ENCODE measurements at places on chromosomes 11 and 22.

GRCh38 chr11:43577566-43578264 lies 102.8 kb upstream of the HSD17B12 start:
- DNase-seq = no peak

DNA sequence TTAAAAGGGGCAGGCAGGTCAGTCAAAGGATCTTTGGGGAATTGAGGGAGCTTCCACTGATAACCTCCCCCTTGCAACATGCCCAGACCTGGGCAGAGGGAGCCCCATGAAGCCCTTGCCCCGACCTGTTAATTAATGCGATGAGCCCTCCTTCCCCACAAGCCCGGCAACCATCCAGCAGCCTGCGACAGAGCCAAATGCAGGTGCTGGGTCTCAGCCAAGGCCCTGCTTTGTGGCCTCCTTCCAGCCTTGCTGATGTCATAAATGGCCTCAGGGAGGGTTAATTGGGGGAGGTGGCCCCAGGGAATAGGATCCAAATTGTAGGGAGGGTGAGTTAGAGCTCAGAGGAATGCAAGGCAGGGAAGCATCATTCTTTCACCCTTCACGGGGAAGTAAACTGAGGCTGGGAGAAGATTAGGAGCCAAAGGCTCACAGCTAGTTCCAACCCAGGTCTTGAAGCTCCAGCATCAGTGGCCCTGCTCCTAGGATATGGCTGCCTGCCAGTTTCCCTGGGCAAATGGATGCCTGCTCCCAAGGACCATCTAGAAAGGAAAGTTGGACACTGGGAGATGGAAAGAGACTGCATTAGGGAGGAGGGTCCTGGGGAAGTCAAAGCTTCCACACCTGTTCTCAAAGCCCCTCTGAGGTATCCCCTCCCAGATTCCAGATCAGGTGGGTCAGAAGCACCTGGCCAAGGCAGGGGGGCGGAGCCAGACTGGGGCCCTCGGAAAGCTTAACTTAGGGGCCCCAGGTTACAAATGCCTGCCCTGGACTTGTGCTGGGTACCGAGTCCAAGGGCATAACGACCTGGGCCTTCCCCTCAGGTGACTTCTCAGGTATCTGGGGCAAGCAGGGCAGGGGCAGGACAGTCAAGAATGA lies 34.1 kb downstream of the LMO1 start:
- no peak for DNase-seq

- DNase-seq = no peak
These were observed 69.1 kb upstream of the ADSL start for GRCh38 chr22:40276996-40277823.

- no peak for DNase-seq
These were observed 891.5 kb downstream of the TBC1D22A start for GRCh38 chr22:47653921-47654320.

DNA sequence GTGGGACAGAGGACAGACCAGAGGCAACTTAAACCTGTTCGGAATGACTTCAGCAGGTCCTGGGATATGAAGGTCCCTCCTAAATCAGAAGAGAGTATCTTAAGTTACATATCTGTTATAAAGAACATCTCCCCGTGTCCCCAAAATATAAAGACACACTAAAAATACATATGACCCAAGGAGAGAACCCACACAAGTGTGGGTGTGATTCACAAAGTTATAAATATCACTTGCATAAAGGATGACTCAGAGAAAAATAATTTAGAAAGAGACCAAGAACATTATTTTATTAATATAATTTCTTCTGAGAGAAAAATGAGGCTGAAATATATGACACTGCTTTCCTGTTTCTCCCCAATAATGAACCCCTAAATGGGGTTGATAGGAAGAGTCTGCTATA lies 14.2 kb downstream of the OR5B21 start:
- DNase-seq = no peak

DNA sequence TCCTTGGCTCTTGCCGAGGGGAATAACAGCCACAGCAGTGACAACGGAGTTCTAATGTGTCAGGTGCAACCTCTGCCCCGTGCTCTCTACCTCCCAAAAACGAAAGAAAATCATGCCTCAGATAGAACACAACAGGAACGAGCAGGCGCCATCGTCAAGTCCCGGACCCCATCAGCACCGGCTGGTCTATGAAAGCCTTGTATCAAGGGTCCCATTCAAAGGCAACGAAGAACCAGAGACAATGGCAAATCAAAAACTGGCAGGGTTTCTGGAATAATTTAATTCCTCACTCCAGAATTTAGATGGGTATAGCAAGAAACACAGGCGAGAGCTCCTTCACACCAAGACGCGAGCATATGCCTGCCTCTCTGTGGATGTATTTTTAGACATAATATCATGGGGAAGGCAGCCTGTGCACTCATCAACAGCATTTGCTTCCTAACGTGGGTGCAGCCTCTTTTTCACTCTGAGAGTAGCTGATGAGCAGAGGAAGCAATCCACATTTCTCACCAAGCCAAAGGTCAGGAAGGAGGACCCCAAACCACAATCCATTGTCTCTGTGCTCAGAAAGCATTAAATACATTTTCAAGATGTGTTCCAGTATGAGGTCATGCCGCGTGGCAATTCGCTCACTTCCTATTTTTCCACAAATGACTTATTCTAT lies 193.4 kb upstream of the BLID start:
- DNase-seq = no peak

- no peak for DNase-seq
These were observed 23.4 kb upstream of the CLMP start for GRCh38 chr11:123218451-123218850.

DNA sequence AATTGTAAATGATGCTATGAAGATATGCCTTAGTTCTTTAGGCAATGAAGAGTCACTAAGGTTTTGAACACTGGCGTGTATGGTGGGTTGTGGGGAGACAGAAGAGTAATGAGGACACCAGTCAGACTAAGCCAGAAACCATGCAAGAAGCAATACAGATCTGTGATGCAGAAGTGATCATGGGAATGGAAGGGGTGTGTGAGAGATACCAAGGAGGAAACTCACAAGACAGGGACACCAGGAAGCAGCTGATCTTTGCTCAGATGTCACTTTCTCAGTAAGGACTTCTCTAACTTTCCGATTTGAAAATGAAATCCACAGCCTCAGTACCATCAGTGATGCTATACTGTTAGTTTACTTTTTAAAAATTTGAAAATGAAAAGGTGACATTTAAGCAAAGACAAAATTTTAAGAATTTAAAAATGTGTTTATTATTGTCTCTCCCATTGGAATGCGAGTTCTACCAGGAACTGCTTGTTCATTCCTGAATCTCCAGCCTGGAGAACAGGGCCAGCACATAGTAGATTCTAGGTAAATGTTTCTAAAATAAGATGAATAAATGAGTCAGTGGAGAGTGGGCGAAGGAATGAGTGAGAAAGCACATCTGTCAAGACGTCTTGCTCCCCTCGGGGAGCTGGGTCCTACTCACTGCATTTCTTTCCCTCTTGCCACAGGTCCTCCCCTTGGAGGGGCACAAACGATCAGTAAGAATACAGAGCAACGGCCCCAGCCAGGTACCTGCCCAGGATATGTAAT lies 60.4 kb downstream of the KCNJ1 start:
- DNase-seq = no peak

DNA sequence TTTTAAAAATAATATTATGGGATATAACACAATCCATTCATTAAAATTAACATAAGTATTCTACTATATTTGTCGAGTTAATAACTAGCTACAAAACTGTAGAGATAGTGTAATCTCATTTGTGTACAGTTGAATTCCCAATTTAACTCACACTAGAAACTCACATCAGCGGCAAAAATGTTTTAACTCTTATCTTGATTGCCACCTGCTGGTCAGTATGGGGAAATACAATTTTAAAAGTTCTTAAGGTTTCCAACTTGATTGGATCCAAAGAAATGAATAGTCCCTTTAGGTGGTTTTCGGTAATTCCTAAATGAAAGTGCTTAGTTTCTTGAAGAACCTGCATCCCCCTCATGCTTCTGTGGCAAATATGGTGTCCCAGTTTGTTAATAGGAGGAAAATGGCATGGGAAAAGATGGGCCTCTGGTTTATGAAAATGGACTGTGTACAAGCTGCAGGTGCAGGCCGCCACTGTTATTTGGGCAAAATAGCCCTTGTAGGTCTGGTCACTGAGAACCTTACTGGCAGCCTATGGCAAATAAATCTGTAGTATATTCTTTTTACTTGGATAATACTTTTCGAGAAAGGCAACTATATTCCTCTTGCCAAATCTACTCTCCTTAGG lies 33.7 kb upstream of the SLC17A6 start:
- DNase-seq = no peak

DNA sequence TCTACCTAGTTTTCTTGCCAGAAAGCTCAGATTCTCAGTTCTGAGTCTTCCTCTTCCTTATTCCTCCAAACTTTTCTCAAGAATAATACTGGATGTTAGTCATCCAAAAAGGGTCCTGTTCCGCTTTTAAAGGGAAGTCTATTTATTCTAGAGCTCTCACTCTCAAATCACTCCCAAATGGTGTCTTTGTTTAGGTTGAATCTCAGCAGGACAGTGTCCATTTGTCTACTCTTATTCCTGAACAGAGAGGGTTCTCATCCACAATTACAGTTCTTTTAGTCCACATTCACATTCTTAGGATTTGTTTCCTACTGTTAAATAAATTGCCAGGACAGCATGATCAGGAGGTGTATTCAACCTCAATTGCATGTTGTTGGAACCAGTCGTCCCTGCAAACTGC lies 61.3 kb downstream of the MUC15 start:
- no peak for DNase-seq

GRCh38 chr11:125257190-125257579 lies 92.6 kb downstream of the PKNOX2 start:
- DNase-seq = no peak

GRCh38 chr11:44632466-44633123 lies 67.1 kb downstream of the CD82 start:
- no peak for DNase-seq

GRCh38 chr11:1908618-1909017 lies 10.9 kb upstream of the TNNT3 start:
- no peak for DNase-seq

DNA sequence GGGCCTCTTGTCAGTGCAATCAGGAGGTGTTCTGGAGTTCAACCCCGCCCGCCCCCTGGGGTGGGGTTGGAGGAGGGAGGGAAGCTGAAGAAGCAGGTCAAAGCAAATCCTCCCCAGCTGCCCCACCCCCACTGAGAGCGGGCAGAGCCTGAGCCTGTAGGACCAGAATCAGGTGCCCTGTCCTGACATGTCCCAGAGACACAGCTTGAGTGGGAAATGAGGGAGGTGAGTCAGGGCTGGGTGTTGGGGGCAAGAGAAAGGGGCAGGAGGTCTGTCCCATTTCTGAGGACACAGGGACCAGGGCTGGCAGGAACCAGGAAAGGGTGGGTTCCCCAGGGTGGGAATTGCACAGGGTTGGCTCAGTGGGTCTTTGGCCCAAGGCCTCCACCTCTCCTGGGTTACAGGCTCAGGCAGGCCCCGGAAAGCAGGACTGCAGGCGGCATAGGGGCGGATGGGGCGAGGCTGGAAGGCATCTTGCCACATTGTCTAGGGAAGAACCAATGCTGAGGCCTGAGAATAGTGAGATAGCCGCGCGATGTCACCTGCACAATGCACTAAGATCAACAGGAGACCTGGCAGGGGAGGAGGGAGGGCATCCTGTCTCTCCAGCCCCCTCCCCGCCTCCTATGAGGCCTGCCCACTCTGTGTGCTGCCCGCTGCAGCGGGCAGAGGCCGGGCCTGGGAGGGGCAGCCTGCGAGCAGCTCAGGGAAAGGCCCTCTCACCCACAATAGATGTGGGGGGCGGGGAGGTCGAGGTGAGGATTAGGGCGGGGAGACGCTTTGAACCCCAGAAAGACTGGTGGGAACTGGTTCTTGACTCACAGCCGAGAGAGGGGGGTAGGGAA lies 32.4 kb downstream of the NECTIN1 start:
- DNase-seq = no peak

- no peak for DNase-seq
These were observed 58.9 kb upstream of the THY1 start for GRCh38 chr11:119481667-119482400.

- DNase-seq = no peak
These were observed 20.7 kb downstream of the PLAAT5 start for GRCh38 chr11:63470311-63470710.

DNA sequence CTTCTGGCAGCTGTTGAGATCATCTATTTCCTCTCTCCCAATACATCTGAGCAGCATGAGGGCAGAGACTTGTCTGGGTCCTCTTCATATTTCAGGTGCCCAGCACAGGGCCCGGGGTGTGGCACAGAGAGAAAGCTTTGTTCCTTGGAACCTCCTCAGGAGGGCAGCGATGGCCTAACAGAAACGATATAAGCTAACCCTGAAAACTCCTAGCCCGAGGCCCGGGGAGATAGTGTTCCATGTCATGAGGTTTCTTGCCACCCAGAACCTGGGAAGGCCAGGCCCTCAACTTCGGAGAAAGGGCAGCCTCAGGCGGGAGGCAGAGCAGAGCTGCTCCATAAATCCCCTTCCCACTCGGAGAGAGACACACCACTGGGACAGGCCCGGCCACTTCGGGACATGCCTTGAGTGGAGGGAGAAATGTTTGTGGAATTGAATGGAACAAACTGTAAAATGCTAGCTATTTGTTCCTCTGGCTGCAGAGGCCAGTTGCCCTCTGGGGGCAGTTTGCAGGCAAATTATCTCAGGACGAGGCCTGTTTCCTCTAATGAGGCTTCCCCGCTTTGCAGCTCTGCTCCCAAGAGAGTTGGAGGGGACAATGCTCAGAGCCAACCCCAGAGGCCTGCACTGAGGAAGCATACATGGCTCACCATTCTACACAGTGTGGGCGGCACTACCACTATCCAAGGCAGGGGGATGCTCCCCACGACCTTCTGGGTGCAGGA lies 11.6 kb downstream of the ARRB1 start:
- DNase-seq = no peak

Data from GM06990 (cell line).